T-helper 2 cell treated with Interferon-gamma antibody and Interleukin-4, amounts not matched to agents 5 μg/mL and 100 μg/mL, for 36 hours (primary cell): ENCODE measurements at places on chromosomes 1 and 21.

DNA sequence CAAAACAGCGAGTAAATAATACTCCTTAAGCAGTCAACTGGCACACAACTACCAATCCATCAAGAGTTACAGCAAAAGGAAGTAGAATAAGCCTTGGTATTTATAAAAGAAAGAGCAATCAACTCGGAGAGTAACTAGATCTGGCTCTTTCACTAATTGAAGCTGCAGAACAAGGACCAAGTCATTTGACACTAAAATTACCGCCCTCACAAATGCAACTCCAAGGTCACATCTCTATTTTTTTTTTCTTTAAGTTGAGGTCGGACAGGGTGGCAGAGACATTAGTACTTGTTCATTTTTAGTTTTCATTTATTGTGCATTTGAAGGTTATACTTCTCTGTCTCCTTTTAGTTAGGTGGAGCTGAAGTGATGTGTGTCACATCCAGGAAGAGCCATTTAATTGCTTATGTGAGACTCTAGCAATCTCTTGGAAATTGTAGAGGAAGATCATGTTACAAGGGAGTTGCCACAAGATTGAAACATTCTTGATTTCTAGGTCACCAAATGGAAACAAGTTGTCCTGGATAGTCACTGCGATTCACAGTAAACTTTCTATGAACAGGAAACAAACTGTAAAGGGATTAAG, 138.1 kb upstream of the ADAMTS5 start:
- no peaks in the 10 kb centered on the region for H3K4me1 ChIP-seq
- no peaks in the 10 kb centered on the region for H3K36me3 ChIP-seq
- no peak for DNase-seq
- H3K4me3 ChIP-seq: no peak overlapping the region
- no peak overlapping the region for H3K27ac ChIP-seq

DNA sequence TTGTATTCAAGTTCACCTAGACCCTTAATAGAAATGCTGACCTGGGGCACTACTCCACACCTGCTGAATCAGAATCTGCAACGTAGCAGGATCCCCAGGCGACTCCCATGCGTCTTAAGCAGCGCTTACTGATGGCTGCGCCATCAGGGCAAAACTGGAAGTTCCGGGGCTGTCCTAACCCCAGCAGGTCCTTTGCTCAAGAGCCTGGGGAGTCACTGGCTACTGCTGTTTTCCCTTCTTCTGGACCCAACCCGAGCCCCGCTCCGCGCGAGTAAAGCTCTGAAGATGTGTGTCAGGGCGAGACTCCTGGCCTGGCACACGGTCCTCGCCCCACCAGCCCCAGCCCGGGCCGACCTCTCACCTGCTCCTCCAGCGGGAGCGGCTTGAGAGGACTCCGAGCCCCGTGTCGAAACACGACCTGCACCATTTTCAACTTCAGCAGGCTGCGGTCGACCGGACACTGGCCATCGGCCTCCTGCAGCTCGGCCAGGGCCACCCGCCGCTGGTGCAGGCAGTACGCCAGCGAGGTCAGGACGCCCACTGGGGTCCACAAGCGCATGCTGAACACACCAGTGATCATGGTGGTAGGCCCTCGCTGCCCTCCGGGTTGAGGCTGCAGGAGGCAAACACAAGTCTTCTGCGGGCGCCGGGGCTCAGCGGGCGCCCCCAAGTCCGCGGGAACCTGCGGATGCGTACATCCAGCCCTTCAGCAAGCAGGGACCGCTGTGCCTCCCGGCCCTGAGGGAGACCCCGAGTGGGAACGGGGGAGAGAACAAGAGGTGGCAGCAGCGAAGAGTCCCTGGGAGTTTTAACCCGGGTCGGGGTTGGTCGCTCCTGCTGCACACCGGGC, 630 bp downstream of the ACP6 start:
- peaks cover 12% of the 10 kb centered on the region for H3K27me3 ChIP-seq
- H3K4me3 ChIP-seq: peak overlapping the region; percentile 94
- no peaks in the 10 kb centered on the region for H3K36me3 ChIP-seq
- H3K4me1 ChIP-seq: peaks cover 18% of the 10 kb centered on the region
- DNase-seq: peak; percentile 31

- no peak overlapping the region for H3K4me3 ChIP-seq
- H3K4me1 ChIP-seq: peaks cover 12% of the 10 kb centered on the region
- no peaks in the 10 kb centered on the region for H3K27me3 ChIP-seq
- no peak for DNase-seq
Observed at GRCh38 chr1:33228935-33229487, 27.3 kb upstream of the ZNF362 start.

- no peak for DNase-seq
- H3K27ac ChIP-seq: no peak overlapping the region
- peaks cover 16% of the 10 kb centered on the region for H3K27me3 ChIP-seq
- peaks cover 4% of the 10 kb centered on the region for H3K4me1 ChIP-seq
- no peaks in the 10 kb centered on the region for H3K36me3 ChIP-seq
Observed at GRCh38 chr1:74681851-74682250, 8.3 kb upstream of the ERICH3 start.

DNA sequence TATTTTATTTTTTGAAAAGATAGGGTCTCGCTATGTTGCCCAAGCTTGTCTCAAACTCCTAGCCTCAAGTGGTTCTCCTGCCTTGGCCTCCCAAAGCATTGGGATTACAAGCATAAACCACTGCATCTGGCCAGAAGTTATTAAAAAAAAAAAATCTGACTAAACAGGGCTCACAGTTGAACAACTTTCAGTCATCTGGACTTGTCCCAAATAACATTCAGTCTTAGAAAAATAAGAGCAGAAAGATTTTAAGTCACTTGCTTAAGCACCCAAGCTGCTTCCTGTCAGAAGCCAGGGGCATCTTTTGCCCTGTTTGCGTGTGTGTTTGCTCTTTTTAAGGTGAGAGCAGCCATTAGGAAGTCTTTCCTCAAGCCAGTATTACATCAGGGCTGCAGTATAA, 286.8 kb downstream of the LMO4 start:
- no peak overlapping the region for H3K27ac ChIP-seq
- no peaks in the 10 kb centered on the region for H3K27me3 ChIP-seq
- no peak for DNase-seq
- H3K4me3 ChIP-seq: no peak overlapping the region
- H3K4me1 ChIP-seq: no peaks in the 10 kb centered on the region

DNA sequence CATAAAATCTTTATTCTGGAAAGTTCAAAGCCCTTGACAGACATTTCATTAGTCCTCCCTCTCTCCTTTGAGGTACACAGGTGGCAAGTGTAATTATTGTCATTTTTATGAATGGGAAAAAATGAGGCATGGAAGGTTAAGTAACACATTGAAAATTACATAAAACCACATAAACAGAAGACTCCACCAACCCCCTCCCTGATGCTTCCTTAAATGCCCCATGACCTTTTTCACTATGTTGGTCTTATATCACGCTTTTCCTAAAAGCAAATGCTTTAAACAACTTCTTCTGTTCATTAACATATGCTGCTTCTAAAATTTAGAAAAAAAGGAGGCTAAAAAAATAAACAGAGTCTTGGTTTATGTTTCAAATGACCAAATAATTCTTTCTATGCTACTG, 648.4 kb downstream of the PTPRC start:
- H3K27ac ChIP-seq: no peak overlapping the region
- peaks cover 8% of the 10 kb centered on the region for H3K4me1 ChIP-seq
- H3K4me3 ChIP-seq: no peak overlapping the region
- DNase-seq: no peak
- H3K36me3 ChIP-seq: no peaks in the 10 kb centered on the region
- H3K27me3 ChIP-seq: peaks cover 16% of the 10 kb centered on the region
